ENCODE measurements at places on chromosomes 7 and 10. TPM values are rescaled to one million over a fixed set of nuclear protein-coding genes. Genes with fewer than 3 reads are reported as not detected.

The RP9 gene
- 11.6 TPM for total RNA-seq

The GPR15LG gene
- total RNA-seq = 0.64 TPM

The RBP3 gene
- not detected for total RNA-seq

The DPYSL4 gene
- 10.5 TPM for total RNA-seq

The HOXA3 gene
- 77.4 TPM for total RNA-seq

The SLC18A2 gene
- total RNA-seq = 2.0 TPM

The TSPAN12 gene
- total RNA-seq = 146 TPM

The CLDN3 gene
- total RNA-seq = 79.3 TPM

The BTBD16 gene
- total RNA-seq = 0.41 TPM

The MNX1 gene
- 0.18 TPM for total RNA-seq

The CD36 gene
- total RNA-seq = 133 TPM

The SLC13A1 gene
- total RNA-seq = 10.6 TPM

The DDC gene
- 32.0 TPM for total RNA-seq

The ATXN7L1 gene
- total RNA-seq = 14.7 TPM

The NPC1L1 gene
- total RNA-seq = 1.2 TPM

The INA gene
- 0.58 TPM for total RNA-seq

The NOS3 gene
- 22.5 TPM for total RNA-seq

The CALU gene
- 80.8 TPM for total RNA-seq

The CAV2 gene
- total RNA-seq = 36.4 TPM

The CAMK2B gene
- total RNA-seq = 6.1 TPM

The GRID1 gene
- total RNA-seq = 2.7 TPM

The MYL10 gene
- 8.8 TPM for total RNA-seq

The CSGALNACT2 gene
- 14.1 TPM for total RNA-seq

The SNX8 gene
- 31.1 TPM for total RNA-seq

The AS3MT gene
- total RNA-seq = 8.0 TPM

The IFIT1B gene
- 3.0 TPM for total RNA-seq

The NEBL gene
- total RNA-seq = 62.6 TPM

The FAM131B gene
- total RNA-seq = 1.9 TPM

The FRG2B gene
- not detected for total RNA-seq

The SAP25 gene
- 2.7 TPM for total RNA-seq

The AIMP2 gene
- total RNA-seq = 37.6 TPM

The PKD2L1 gene
- total RNA-seq = not detected

The TYW1B gene
- 6.9 TPM for total RNA-seq

The PLCE1 gene
- 16.2 TPM for total RNA-seq

The CLRN3 gene
- 6.5 TPM for total RNA-seq

The NKX1-2 gene
- total RNA-seq = not detected

The FAM25G gene
- not detected for total RNA-seq

The KIF20B gene
- 6.7 TPM for total RNA-seq

The SLC39A12 gene
- not detected for total RNA-seq

The TMEM236 gene
- total RNA-seq = 0.64 TPM

The OR2A2 gene
- total RNA-seq = not detected

The FAM13C gene
- 16.3 TPM for total RNA-seq

The EBF3 gene
- total RNA-seq = 12.2 TPM

The CXCL12 gene
- total RNA-seq = 198 TPM

The WIPF3 gene
- 1.5 TPM for total RNA-seq

The AIFM2 gene
- total RNA-seq = 3.8 TPM

The LRGUK gene
- total RNA-seq = 4.7 TPM

The LRRN3 gene
- total RNA-seq = 3.7 TPM

The ZMYND11 gene
- total RNA-seq = 48.2 TPM

The OPN1SW gene
- total RNA-seq = not detected

The MRPS17 gene
- 11.2 TPM for total RNA-seq

The PNLIPRP2 gene
- total RNA-seq = not detected

Measured in metanephros (tissue), 2 donors.